Fibroblast of the conjunctiva (primary cell): ENCODE measurements at places on chromosomes 7 and 10.

DNA sequence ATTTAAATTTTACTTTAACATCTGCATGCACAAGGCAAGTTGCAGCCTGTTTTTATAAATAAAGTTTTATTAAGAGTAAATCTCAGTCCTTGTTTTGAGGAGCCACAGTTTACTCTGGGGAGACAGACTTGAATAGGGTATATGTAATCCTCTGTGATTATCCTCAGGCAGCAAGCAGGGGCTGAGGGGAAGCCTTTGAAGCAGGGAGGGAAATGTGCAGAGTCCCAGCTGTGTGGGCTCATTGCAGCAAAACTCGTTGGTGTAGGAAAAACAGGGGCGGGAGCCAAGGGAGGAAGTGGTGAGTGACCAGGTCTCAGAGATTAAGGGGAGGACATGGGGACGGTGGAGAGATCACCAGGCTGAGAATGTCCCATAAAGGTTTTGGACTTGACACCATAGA lies 34.3 kb upstream of the SMC3 start:
- no peak for DNase-seq

DNA sequence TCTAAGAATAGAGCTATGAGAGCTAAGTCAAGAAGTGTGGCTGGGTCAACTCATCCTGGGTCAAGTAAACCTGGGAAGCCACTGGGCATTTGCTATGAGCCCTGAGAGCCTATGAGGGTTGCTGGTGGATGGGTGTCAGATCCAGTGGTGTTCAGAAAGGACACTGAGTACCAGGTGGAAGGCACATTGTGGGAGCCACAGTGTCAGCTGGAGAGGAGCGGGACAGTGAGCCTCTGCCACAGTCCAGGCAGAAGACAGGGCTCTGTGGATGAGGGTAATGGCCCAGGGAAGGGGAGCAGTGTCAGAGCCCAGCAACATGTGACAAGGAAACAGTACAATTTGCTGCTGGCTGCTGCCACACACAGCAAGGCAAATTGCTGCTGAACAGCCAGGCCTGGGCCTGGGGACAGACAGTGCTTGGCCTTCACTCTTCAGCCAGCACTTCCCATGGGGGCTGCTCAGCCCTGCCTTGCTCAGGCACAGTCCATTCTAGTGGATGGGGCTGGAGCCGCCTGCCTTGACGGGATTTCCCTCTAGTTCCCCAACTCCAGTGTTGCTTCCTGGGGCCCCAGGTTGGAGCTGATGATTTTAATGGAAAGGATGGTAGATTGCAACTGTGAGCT lies 90.9 kb upstream of the CHST15 start:
- DNase-seq = no peak

DNA sequence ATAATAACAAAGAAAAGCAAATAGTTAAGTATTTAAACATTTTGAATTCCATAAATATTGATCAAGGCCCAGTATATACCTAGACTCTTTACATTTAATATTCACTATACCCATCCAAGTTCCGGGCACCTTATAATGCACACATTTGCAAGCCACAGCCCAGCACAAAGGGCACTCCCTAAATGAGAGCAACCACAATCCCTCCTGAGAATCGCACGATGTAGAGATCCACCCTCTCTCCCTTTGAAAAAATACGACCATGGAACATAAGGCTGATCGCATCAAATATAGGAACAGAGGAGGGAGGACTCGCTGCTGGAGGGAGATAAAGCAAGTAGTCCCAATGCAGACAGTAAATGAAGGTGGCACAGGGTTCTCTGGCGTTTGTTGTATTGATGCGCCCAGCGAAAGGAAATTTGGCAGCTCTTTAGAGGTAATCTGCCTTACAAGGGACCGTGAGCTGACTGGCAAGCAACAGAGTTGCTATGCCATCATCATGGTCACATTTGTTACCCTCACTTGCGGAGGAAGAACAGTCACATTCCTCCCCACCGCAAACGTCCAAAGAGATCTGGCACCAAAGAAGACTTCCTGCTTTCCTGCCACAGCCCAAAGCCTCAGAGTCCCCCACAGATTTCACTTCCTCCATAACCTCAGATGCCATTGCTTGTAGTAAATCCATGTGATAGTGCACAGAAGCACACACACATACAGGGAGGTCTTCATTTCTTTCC lies 16.1 kb upstream of the TAS2R40 start:
- DNase-seq = no peak

DNA sequence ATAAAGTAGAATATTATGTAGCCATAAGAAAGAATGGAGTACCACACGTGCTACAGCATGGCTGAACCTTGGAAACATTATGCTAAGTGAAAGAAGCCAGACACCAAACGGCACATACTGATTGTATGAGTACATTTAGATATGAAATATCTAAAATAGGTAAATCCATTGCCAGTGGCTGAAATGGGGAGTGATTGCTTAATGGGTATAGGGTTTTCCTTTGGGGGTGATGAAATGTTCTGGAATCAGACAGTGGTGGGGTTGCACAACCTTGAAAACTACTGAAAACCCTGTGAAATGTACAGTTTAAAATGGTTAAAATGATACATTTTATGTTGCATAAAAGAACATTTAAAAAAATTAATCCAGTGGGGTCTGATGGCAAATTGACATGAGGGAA lies 667.9 kb downstream of the AUTS2 start:
- peak; percentile 14 for DNase-seq

DNA sequence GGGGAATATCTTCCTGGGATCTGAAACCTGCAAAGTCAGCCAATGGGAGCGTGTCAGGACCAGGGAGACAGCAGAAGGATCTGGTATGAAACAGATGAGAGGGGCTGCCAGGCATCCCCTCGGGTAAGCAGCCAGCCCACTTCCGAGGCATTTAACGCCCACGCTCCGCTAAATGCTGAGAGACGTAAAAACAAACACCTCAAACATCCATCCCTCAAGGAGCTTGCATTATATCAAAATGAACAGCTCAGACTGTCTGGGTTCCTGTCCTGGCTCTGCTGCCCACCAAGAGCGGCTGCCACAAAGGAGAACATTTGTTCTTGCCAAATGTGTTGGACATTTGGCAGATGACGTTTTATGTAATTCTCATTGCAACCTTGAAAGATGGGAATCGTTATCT lies 7.0 kb upstream of the SERPINE1 start:
- no peak for DNase-seq
